Stimulated activated CD4-positive, alpha-beta T cell treated with anti-CD3 and anti-CD28 coated beads, TNF-alpha, amount 100 ng/mL, for 1 hour (primary cell): ENCODE measurements at places on chromosomes 7 and 10.

DNA sequence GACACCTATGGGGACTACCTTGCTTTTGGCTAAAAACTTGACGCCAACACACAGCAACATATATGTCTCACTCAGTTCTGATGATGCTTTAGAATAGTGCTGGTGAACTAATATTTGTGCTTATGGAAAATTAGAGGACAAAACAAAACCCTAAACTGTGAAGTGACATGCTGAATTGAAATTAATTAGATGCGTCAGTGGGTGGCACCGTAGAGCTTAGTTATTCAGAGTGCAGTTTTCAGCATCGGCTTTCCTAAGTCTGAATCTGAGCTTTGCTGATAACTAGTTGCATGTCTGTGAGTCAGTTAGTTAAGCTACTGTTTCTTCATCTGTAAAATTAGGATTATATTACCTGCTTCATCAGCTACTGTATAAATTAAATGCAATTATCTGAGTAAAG lies 245.0 kb upstream of the SORCS1 start:
- DNase-seq, result no peak

- no peak for DNase-seq
Observed at GRCh38 chr10:92880233-92880861, 32.0 kb downstream of the EXOC6 start.

DNA sequence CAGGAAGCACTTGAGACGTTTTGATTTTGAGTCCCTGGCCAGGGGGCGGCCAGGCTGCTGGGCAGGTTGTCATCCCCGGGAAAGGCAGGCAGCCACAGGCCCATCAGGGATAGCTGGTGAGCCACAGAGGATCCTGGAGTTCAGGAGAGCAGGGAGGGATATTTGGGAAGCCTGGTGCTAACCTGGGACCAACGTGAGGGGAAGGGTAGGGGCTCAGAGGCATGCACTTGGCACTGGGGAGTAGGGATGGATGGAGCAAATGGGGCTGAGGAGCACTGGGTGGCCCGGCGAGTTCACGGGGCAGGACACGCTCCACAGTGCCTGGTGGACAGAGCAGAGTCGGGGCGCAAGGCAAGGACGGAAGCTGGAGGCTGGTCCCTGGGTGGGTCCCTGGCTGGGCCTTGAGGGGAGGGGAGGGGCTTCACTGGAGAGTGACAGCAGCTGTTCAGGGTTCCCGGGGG lies 30.2 kb downstream of the LRRC27 start:
- DNase-seq, result no peak

DNA sequence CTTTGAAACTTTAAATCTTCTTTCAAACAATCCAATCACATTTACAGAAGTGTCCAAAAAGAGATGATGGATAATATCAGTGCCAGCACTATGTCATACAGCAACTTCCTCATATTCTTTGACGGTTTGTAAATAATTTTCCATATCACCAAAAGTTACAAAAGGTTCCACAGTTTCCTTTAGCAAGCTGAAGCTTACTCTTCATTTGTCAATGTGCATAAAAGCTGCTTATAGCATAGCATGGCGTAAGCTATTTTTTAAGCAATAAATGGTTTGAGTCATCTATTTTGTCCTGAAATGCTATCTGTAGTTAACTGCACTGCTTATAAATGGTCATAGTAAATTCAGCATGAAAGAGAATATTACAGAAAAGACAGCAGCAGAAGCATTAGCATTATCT lies 95.1 kb downstream of the ETV1 start:
- DNase-seq, result no peak
